ENCODE measurements at places on chromosomes 12 and 14.

- no peak for DNase-seq
Observed at GRCh38 chr12:104736307-104736706, 221.8 kb downstream of the SLC41A2 start.

GRCh38 chr12:14187002-14187401, 178.5 kb upstream of the ATF7IP start:
- DNase-seq, result no peak

- DNase-seq, result no peak
Observed at GRCh38 chr14:45253754-45254310, 830 bp upstream of the MIS18BP1 start.

- DNase-seq, result no peak
Observed at GRCh38 chr12:131445795-131446194, 265.1 kb upstream of the SFSWAP start.

GRCh38 chr12:132160016-132160415, 15.8 kb downstream of the NOC4L start:
- DNase-seq, result no peak

DNA sequence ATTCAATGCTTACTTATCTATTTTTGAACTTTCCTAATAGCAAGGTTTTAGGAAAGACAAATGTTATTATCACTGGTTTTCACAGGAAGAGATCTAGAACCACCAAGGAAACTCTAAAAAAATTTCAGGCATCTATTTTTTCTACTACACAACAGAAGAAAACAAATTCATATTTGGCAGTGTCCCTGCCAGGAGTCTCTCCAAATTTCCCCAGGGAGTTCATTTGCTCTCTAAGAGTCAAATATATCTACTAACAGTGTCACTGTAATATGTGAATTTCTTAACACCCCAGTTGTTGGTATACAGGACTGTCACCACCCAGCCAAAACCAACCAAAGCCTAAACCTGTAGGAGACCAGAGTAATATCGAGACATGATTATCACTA, 83.4 kb downstream of the STXBP6 start:
- no peak for DNase-seq

- DNase-seq, result no peak
Observed at GRCh38 chr12:9648701-9649531, 20.6 kb upstream of the CLEC2D start.

GRCh38 chr12:64609536-64610078, 688 bp upstream of the RASSF3 start:
- DNase-seq, result no peak

DNA sequence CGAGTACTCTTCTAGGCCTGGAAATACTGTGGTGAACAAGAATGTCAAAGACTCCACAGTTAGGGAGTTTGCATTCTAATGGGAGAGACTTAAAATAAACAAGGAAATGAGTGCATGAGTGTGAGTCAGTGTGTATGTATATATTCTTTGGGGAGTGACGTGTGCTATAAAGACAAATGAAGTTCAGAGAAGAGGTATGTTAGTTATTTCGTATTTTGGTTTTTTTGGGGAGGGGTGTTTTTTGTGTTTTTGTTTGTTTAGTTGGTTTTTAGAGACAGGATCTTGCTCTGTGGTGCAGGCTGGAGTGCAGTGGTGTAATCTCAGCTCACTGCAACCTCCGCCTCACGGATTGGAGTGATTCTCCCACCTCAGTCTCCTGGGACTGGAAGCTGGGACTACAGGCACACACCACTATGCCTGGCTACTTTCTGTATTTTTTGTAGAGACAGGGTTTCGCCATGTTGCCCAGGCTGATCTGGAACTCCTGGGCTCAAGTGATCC, 74.3 kb downstream of the SRGAP1 start:
- DNase-seq, result no peak

GRCh38 chr14:79639613-79640012, 571.7 kb downstream of the DIO2 start:
- no peak for DNase-seq

- DNase-seq, result no peak
Observed at GRCh38 chr12:127487031-127487430, 779.9 kb upstream of the TMEM132C start.

- no peak for DNase-seq
Observed at GRCh38 chr14:77120771-77121743, 20.5 kb downstream of the ZDHHC22 start.

GRCh38 chr12:53659011-53659551, 16.8 kb downstream of the ATP5MC2 start:
- DNase-seq, result peak; percentile 81

GRCh38 chr12:127363392-127363791, 903.6 kb upstream of the TMEM132C start:
- no peak for DNase-seq

DNA sequence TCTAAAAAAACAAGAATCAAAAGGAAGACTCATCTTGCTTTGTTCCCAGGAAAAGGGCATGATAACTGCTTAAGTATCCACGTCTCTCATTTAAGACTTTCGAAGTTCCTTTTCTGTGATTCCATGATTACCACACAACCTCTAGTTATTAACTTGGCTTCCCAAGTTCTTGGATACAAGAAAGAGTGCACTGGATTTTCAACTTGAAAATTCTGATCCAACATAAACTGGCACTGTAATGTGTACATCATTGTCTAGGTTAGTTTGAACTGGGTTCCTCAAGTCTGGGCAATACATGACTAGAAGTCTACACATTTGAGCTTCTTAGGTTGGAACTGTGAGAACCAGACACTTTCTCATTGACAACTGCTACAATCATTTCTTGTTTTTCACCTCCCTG, 1.6 kb downstream of the KLHL28 start:
- no peak for DNase-seq

GRCh38 chr14:25041484-25041883, 8.5 kb downstream of the STXBP6 start:
- DNase-seq, result peak; percentile 81

GRCh38 chr12:107125833-107126232, 32.5 kb upstream of the CRY1 start:
- DNase-seq, result peak; percentile 90

DNA sequence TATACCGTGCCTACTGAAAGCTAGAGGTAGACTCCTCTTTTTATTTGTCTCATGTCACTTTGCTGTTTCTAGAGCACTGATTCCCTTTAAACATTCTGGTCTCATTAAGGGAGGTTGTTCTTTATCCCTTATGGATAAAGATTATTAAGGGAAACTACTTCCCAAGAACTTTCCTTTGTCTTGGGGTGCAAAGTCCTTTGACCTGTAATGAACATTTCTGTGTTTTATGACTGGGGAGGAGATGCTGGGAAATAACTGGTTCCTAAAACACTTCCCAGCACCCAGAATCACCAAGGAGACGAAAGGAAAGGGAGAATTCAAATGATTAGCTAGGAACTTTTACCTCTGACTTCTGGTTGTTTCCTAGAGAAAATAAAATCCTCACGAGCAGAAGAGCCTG, 63.2 kb upstream of the ACTN1 start:
- no peak for DNase-seq

DNA sequence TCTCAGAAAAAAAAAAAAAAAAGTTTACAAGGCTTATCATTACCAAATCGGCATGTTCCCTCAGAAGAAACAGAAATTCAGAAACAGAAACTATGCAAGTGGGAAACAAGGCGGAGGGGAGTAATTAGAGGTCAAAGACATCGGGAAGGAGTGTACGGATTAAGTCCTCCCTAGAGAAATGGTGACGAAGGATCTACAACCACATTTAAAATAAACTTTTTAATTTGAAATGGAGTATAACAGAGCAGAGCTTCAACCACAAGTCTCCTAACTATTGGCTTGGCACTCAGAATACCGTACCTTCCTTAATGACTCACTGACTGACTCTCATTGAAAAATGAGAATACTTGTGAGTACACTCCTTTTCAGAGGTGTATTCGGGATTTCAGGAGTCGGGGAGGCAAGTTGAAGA, 908 bp downstream of the ENTPD5 start:
- no peak for DNase-seq

- no peak for DNase-seq
Observed at GRCh38 chr12:90987520-90987919, 17.3 kb downstream of the EPYC start.

DNA sequence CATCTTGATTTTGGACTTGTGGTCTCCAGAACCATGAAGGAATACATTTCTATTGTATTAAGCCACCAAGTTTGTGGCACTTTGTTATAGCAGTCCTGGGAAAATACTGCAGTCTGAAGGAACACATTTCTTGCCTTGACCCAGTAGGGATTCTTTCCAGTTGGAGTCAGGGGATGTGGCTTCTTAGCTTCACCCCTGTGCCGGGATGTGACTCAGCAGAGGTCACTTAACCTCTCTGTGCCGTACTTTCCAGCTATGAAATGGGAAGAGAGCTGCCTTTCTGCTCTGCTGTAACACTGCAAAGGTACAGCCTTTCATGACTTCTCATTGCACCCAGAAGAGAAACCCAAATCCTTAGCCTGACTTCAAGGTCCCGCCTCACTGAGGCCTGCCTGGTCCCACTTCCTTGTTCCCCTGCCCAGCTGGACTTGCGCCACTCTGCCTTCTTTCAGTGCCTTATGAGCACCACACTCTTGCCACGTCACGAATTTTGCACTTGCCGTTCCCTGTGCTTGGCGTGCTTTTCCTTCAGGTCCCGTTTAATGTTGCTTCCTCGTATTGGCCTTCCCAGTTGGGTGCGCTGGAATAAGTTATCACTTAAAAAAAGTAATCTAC, 24.2 kb downstream of the CHST11 start:
- no peak for DNase-seq
